WERI-Rb-1 (cell line): ENCODE measurements at places on chromosomes 7 and 10.

GRCh38 chr10:131996466-131997365, 15.0 kb upstream of the BNIP3 start:
- no peak for DNase-seq

GRCh38 chr10:44696496-44696895, 214.6 kb upstream of the TMEM72 start:
- no peak for DNase-seq

GRCh38 chr7:50534690-50535290, 30.4 kb downstream of the DDC start:
- DNase-seq, result no peak

DNA sequence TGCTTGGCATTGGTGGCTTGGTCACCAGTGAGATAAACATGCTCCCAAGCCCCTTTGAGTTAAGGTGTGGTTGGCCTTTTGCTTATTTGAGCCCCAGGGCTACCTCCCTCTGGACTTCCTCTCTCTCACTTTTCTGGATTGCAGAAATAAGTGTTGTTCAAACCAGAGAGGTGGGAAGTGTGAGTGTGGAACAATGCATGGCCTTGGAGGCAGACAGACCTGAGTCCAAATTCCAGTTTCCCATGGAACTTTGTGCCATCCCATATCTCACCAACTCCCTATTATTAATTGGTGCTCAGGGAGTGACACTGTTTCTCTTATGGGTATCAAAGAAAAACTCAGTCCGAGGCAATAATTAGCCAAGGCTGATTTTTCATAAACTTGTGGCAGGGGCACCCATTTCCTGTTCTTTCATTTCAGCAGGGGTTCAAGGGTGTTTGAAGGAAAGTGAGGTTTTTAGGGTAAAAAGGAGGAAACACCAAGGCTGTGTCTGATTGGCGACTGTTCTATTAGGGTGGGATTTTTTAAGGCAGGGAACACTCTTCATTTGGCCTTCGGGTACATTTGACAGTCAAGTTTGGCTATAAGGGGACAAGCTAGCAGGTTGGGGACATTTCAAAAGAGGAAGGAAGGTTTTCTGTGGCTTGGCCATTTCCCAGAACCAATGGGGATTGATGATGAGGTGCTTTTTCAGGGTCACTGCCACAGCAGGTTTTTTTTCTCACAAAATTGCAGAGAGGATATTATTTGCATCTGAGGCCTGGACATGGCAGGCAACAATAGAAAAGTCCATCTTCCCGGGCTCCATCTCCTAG, 148.8 kb upstream of the NPY start:
- no peak for DNase-seq

GRCh38 chr7:157003445-157003755, 7.1 kb downstream of the MNX1 start:
- no peak for DNase-seq

DNA sequence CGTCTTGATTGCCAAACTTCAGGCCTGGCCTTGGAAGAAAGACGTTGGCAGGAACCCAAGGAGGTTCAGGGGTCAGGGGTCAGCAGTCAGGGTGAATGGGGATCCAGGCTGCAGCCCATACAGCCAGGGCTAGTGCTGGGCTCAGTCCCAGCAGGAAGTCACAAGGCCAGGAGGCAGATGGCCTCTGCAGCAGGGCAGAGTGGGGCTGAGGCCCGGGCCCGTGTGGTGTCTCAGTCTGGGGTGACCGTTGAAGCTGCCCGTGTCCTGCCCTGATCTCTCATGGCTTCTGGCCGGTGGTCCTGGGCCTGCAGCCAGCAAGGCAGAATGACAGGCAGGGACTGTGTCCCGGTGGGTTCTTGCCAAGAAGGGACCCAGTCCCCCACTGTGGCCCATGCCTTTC, 26.6 kb upstream of the PURB start:
- DNase-seq, result no peak

DNA sequence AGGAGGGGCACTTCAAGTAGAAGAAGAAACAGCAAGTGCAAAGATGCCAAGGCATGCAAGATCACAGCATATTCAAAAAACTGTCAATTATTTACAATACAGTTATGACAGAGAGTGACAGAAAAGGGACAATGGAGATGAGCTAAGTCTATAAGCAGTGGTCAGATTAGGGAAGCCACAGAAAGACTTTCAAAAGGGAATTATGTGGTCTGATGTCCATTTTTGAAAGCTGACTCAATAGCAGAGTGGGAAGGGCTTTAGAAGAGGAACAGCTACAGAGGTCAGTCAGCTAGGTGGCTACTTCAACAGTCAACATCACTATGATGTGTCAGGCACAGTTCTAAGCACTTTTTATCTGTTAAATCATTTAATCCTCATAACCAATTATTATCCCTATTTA, 45.2 kb upstream of the SPOCK2 start:
- no peak for DNase-seq

GRCh38 chr7:2181077-2181854, 51.5 kb downstream of the MAD1L1 start:
- no peak for DNase-seq

- no peak for DNase-seq
Measured at GRCh38 chr7:141354251-141354650, 197.0 kb upstream of the AGK start.

- DNase-seq, result no peak
Measured at GRCh38 chr10:106971411-106971831, 193.1 kb downstream of the SORCS1 start.

GRCh38 chr10:28678687-28679457, 1.6 kb downstream of the BAMBI start:
- DNase-seq, result no peak

DNA sequence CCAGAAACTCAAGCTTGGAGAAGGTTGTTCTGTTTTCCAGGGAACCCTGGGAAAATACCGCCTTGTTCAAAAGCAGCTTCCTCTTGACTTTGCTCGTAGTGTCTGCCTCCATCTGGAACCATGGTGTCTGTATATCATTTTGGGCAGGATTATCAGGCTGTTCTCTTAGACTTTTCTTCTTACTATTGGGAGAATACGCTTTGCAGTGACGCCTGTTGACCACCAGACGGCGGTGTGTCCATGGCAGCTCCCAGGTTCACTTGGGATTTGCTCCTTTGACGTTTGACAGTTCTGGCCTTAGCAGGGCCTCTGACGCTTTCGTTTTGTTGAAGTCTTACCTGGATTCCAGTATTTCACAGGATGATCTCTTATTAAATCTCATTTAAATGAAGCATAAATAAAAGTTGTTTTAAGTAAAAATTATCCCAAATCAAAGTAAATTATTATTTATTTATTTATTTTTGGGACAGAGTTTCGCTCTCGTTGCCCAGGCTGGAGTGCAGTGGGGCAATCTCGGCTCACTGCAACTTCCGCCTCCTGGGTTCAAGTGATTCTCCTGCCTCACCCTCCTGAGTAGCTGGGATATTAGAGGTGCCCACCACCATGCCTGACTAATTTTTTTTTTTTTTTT, 41.8 kb upstream of the GJD4 start:
- DNase-seq, result peak; percentile 51

GRCh38 chr7:24717247-24717622, 40.0 kb downstream of the GSDME start:
- no peak for DNase-seq

DNA sequence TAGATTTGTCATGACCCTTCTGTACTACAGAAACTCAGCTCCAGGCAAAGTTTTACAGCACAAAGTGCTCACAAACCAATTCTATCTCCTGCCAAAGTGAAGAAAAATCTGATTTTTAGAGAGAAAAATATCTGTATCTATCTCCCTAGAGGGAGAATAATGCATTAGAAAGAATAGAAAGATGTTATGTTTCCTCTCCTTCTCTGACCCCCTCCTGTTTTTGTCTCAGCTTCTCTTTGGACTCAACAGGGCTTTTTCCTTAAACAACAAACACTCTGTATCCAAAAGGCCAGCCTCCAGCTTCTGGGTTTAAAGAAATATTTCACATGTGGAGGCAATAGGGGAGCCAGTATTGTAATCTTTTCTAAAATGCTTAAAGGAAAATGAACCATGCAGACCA, 627.4 kb downstream of the REEP3 start:
- DNase-seq, result no peak

- DNase-seq, result no peak
Measured at GRCh38 chr10:129662426-129662825, 195.4 kb downstream of the MGMT start.

- DNase-seq, result no peak
Measured at GRCh38 chr7:1142051-1142635, 17.9 kb downstream of the ZFAND2A start.

DNA sequence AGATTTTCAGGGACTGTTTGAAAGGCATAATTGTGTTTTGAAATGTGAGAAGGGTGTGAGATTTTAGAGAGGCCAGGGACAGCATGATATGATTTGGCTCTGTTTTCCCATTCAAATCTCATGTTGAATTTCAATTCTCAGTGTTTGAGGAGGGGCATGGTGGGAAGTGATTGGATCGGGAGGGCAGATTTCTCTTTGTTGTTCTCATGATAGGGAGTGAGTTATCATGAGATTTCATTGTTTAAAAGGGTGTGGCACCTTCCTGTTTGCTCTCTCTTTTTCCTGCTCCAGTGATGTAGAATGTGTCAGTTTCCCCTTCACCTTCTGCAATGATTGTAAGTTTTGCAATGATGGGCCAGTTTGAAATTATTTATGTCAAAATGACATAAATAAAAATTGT, 113.0 kb upstream of the PCDH15 start:
- DNase-seq, result no peak

DNA sequence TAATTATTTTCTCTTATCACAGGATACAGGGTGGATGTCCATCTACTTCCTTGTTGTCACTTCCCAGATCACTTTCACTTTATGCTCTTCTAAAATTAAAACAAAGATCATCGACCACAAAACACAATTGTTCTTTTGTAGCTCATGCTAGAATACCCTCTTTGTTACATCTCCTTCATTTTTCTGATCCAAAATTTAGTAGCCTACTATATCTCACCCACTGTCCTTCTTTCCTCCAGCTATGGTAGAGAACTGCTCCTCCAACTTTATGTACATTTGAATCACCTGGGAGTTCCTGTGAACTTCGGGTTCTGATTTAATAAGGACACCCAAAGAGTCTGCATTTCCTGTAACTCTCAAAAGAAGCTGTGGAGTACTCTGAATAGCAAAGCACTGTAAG, 1.2 kb upstream of the AHR start:
- no peak for DNase-seq

GRCh38 chr10:10096898-10097297, 920.8 kb upstream of the CELF2 start:
- no peak for DNase-seq

DNA sequence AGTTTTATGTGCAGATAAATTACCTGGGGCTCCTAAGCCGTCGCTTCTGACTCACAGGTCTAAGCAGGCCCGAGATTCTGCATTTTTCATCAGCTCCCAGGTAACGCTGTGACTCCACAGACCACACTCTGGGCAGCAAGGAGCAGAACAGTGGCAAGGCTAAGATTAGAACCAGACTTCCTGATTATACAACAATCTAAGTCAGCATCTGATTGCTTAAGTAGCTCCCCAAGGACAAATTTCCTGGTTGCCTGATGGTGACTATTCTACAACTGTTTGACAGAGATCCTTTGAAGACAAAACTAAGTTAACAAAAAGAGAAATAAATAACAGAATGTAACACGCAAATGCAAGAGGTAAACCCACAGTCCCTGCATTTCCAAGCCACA, 69.0 kb downstream of the CREB3L2 start:
- DNase-seq, result no peak

DNA sequence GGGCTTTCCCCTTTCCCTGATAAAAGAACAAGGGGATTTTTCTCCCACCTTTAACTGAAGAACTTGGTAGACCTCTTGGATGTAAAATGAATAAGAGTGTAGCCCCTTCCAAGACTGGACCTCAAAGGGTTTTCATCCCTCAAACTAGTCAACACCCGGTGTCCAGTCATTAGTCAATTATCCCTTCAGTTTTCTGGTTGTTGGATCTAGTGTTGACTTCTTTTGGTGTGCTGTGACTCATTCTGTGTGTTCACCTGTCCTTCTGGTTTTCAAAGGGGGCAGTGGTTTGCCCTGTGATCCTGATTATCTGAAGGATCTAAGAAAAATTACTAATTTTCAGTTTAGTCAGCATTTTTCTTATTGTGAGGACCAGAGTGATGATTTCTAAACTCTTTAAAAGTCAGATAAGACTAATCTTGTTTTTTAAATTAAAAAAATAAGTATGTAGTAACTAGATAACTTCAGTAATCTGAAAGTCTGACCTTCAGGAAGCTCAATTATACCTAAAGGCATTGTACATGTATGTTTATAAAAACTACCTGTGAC, 583.5 kb downstream of the CNTNAP2 start:
- no peak for DNase-seq

- DNase-seq, result no peak
Measured at GRCh38 chr10:6669269-6669859, 89.3 kb upstream of the PRKCQ start.

DNA sequence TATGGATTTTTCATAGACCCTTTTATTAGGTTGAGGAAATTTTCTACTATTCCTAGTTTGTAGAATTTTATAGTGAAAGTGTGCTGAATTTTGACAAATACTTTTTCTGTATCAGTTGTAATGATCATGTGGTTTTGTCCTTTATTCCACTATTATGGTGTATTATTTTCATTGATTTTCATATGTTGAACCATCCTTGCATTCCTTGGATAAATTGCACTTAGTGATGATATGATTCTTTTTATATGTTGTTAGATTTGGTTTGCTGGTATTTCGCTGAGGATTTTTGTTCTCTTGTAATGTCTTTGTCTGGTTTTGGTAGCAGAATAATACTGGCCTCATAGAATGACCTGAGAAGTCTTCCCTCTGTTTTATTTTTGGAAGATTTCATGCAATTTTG, 140.6 kb upstream of the CDK6 start:
- DNase-seq, result no peak

DNA sequence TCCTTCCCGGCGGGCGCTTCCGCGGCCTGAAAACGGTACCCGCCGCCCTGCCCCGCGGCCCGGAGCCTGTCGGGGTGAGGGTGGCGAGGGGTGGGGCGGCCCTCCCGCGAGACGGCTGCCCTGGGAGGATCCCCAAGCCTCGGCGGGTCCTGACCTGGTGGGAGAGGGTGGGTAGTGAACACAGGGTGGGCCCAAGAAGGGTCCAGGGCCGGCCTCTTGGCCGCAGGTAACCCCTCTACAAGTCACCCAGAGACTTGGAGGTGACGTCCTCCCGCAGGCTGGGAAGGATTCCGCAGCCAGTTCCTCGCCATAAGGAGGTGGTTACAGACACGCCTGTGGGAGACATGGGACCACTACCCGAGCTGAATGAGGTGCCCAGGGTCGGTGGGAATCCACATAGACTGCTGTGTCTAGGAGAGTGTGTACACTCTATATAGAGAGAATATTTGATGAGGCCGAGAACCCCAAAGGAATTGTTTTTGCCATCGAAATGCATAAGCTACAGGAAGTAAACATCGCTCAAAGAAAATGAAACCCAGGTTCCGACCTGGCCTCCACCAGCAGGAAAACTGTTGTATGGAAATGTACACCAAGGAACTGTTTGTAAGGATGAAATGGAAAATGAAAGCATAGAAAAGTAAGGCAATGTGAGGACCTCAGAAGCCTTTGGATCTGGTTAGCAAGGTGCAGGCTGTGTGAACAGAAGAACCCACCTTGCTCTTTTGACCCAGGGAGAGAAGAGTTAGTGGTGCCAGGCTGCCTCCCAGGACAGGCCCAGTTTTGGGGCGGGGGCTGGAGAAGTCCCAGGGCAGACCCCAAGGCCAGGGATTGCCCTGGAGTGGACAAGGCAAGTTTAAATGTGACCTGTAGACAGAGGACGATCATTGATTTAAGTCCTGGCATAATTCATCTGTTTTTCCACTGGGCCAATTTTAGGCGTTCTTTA, 659 bp downstream of the OPTN start:
- peak; percentile 15 for DNase-seq
